ENCODE measurements at places on chromosomes 7 and 10.

DNA sequence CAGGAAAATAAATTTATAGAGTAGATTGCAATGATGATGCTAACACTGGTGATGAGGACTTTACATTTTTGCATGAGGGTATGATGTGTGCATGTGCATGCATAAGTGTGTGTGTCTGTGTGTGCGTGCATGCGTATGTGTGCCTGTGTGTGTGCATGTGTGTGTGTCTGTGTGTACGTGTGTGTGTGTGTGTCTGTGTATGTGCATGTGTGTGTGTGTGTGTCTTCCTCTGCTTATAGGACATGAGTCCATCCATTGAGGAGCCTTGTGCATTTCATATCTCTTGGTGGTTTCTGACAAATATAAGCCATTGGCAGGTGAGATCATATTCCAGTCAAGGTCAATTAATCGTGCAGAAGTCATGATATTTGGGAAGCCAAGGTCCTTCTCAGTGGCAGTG is 277.8 kb downstream of the LRMDA start:
- no peak for DNase-seq

DNA sequence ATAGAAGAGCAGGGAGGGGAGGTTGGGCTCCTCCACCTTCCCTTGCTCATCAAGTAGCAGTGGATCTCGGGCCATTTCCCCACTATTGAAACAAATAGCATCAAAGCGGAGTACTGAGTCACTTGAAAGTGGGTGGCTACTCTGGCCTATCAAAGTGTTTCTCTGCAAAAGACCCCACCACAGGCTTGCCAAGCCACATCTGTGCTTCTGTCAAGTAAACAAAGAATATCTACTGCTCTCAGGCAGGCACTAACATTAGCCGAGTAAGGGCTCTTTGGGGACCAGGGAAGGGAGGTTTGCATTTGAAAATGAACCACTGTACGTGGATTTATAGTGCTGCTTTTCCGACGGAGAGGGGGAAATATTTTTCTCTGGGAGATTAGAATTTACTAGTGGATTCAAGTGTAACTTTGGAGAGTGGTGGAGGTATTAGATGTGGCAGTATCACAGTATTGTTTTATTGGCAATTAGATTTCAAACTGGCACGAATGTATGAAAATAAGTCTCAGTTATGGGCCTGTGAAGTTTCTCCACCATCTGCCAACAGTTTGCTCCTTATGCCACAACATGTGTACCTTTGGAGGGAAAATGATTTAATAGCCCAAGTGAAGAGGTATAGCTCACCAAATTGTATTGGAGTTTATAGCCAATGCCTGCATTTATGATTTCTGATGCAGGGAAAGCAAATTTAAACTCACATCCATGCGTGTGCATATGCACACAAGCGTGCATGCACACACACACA is 97.5 kb downstream of the RPS24 start:
- DNase-seq = no peak

- no peak for DNase-seq
These were observed 412.1 kb upstream of the CELF2 start for GRCh38 chr10:10605551-10606081.

- no peak for DNase-seq
These were observed 146.3 kb downstream of the OTUD1 start for GRCh38 chr10:23585186-23585585.

GRCh38 chr10:24661376-24661775 is 62.3 kb downstream of the ARHGAP21 start:
- DNase-seq = no peak

DNA sequence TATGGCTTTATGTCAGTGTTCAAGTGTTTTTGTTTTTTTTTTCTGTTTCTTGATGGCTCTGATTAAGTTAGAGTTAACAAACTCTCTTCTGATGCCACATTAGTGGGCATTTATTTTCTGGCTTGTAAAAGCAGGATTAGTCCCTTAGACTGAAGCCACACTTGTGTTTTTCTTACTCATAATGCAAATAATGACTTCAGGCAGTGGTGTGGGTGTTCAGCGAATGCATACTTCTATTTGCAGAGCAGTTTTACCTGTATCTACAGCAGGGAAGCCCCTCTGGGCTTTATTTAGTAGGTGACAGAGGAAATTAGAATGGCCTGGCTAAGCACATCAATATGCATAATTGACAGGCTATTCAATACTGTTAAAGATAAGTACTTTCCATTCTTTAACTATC is 79.9 kb downstream of the CNNM2 start:
- no peak for DNase-seq

DNA sequence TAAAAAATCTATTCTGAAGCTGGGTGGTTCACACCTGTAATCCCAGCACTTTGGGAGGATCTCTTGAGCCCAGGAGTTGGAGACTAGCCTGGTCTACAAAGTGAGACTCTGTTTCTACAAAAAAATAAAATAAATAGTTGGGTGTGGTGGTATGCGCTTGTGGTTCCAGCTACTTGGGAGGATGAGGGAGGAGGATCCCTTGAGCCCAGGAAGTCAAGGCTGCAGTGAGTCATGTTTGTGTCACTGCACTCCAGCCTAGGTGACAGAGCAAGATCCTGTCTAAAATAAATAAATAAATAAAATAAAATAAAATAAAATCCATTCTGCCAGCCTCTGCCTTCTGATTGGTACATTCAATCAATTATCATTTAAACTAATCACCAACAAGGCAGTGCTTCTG is 17.5 kb downstream of the ZNF33A start:
- no peak for DNase-seq

GRCh38 chr10:117684672-117685211 is 142.2 kb downstream of the EMX2 start:
- peak; percentile 12 for DNase-seq

GRCh38 chr10:74086317-74086716 is 64.3 kb downstream of the AP3M1 start:
- DNase-seq = no peak

DNA sequence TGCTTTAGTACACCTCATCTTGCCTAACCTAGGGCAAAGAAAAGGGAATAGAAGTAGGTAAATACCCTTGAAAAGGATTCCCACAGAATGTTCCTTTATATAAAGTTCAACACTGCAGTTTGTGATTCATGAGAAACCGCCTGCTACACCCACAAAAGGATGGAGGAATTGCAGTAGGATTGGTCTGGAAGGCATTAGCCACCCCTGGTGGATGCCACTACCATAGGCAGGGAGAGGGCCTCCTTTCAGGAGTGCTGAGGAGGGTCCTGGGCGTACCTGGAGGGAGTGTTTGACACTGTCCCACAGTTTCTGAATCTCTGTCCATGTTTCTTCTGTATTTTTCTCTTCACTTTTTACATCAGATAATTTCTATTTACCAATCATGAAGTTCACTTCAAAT is 221.8 kb upstream of the TMEM72 start:
- DNase-seq = no peak

- no peak for DNase-seq
These were observed 262.4 kb downstream of the COBL start for GRCh38 chr7:51054231-51054630.

GRCh38 chr7:83212883-83213282 is 50.2 kb upstream of the PCLO start:
- DNase-seq = no peak

GRCh38 chr7:15313361-15313760 is 248.5 kb downstream of the AGMO start:
- DNase-seq = no peak

All from hematopoietic multipotent progenitor cell treated with erythropoietin and hydrocortisone succinate and interleukin-3 and kit ligand, for 17 days (in vitro differentiated cells).